ENCODE measurements at places on chromosomes 6 and 20.

- no peak for DNase-seq
Observed at GRCh38 chr6:43702171-43702533, 14.6 kb upstream of the MRPS18A start.

DNA sequence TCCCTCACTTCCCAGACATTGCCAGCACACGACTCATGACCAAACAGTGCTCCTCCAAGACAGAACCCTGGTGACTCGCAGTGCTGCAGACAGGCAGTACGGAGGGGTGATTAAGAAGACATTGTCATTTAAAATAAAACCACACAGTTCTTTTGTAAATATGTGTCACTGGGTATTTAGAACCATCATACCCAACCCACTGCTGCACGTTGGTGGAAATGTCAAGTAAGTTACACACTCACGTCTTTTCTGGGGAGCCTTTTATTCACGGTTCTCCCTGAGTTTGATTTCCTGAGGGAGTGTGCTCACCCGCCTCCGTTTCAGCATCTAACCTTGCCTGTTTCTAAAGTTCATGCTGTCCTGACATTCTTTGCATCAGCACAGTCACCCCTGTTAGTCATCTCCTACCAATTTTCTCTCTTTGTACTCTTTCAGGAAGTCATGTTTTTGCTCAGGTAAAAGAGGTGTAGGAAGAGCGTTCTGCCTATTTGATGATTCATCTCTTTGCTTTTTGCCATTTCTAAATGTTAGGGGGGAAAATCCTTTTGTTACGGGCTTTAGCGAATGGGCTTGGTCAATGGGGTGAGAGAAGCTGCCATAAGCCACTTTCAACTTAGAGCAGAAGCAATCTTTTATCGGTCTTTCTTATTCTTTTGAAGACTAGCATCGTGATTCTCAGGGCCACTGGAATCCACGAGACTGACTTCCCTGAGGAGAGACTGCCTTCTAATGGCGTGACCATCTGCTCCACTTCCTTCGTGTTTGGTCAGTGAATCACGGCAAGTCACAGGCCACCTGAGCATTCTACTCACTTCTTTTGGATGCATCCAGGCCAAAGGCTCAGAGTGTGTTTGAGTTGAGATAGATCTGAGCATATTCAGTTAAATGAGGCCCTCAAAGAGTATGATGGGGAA lies 512.8 kb upstream of the JARID2 start:
- DNase-seq, result no peak

- no peak for DNase-seq
Observed at GRCh38 chr6:42335896-42336295, 115.8 kb downstream of the TRERF1 start.

DNA sequence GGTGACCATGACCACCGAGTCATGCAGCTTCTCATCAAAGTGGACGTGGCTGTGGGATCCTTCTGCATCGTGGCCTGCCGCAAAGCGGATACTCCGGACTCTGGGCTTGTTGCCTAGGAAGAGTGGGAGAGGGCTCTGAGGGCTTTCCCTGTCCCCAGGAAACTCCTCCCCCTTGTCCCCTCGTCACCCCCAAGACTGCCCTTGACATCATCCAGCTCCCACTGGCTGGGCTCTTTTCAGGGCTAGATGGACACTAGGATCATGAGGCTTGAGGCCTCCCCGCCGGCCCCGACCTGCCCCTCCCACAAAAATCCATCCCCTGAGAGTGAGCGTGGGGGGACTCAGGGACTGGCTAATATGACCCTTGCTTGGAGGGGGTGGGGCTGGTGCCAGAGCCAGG lies 9.0 kb downstream of the ADISSP start:
- no peak for DNase-seq

DNA sequence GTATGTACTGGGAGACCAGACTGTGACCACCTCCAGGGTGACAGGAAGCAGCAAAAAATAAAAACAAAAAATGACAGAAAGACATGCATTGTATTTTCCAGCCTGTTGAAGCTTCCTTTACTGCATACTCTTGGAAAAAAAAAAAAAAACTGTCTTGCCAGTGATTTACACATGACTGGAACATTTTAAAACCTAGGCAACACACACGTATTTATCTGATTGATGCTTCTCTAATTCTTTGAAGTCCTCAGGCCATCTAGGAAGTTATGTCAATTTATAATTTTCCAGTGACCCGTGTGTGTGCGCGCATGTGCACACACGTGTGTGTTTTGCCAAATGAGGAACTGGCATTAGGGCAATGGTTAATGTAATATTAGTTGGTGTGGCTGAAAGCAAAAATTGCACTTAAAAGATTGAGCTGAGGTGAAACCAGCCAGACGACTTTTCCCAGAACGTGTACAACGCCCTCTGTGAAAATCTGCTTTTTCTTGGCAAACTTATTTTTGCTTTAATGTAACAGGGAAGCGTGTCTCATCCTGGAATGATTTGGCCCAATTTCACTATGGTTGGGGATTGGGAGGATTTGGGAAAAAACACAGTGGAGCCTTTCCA lies 315.2 kb downstream of the TFAP2A start:
- DNase-seq, result no peak

GRCh38 chr20:9611921-9612320 lies 97.5 kb downstream of the LAMP5 start:
- DNase-seq, result no peak

- no peak for DNase-seq
Observed at GRCh38 chr20:24692446-24693200, 223.2 kb downstream of the SYNDIG1 start.

DNA sequence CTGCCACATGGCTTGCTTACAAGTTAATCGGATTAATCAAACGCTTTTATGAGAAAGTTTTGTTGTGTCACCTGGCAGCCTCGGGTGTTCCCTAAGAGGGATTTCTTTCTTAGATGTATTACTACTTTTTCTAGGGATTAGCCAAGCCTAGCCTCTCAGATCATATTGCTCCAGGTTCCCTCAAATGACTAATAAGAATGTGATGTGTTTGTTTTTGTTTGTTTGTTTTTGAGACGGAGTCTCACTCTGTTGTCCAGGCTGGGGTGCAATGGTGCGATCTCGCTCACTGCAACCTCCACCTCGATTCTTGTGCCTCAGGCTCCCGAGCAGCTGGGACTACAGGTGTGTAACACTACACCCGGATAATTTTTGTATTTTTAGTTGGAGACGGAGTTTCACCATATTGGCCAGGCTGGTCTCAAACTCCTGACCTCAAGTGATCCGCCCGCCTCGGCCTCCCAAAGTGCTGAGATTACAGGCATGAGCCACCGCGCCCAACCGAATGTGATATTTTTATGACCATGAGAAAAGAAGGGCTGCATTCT lies 977 bp downstream of the HMGN4 start:
- no peak for DNase-seq

DNA sequence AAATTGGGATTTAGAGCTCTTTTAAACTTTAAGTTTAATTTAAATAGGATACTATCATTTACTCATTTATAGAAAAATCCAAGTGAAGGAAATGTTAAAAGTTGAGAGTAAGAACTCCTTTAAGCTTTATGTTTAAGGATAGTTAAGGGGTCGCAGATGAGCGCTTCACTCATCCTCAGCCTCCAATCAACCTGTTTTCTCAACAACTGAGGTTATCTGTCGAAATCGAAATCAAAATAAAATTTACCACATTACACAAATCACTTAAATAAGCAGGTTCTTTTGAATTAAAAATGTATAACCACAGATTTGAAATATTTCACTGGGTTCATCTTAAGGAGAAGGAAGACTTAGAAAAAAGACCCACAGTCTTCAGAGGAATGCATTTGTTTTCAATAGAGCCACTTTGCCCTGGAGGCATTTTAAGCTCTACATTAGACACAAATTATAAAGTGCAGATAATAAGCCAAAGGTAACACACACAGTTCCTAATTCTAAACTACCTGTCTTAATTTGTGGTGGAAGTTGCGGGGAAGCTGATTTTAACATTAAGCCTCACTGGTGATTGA lies 5.5 kb downstream of the PAX1 start:
- DNase-seq, result no peak

DNA sequence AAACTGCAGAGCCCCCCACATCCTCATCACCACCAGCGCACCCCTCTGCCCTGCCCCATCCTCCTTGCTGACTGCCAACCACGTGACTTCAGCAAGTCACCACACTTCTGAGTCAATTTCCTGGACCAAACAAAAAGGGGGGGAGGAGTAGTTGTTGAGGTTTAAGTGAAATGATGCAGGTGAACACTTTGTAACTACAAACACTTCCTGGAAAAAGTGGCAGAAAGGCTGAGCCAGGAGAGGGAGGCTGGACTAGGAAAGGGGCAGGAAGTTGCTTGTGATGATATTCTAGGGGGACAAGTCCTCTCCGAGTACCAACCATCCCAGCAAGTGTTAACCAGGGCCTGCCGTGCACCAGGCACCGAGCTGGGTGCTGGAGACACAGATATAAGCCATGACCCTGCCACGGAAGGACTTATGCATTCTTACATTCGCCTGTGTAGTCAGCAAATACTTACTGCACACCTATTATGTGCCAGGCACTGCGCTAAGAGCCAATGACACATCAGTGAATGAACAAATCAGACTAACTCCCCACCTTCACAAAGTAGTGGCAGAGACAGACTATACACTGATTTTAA lies 67.3 kb downstream of the PREX1 start:
- DNase-seq, result no peak

GRCh38 chr20:50694379-50695134 lies 3.2 kb upstream of the RIPOR3 start:
- DNase-seq, result no peak

- no peak for DNase-seq
Observed at GRCh38 chr6:90654166-90654565, 67.3 kb upstream of the MAP3K7 start.

DNA sequence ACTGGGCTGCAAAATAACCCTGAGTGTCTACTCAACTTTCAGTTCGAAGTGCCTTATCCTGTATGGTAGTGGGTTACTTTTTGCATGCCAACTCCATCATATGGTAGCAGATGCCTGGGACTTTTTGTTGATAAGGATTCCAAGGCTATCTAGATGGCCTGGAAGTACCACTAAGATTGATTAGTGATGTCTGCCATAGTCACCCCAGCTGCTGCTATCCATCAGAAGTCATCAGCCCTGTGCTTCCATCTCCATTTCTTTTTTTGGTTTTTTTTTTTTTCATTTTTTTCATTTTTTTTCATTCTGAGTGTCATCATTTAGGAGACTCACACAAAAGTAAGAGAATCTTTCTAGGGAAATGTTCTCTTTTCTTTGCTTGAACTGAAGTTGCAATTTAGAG lies 217.4 kb upstream of the PLCB4 start:
- DNase-seq, result no peak

DNA sequence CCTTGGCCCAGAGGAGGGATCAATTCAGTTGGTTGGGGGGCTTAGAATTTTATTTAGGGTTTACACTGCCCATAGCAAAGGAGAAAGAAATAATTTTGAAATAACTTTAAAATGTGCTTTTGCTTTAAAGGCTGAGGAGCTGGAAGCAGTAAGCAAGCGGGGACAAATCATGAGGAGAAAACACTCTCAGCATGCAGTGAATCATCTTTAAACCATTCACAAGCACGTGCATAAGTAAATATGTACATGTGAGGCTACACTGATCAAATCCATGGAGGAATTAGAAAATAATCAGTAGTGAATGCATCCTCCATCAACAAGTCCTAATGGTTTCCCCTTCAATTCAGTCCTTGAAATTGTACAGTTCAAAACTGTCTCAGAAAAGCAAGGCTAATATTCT lies 181.0 kb downstream of the MTFR2 start:
- no peak for DNase-seq

DNA sequence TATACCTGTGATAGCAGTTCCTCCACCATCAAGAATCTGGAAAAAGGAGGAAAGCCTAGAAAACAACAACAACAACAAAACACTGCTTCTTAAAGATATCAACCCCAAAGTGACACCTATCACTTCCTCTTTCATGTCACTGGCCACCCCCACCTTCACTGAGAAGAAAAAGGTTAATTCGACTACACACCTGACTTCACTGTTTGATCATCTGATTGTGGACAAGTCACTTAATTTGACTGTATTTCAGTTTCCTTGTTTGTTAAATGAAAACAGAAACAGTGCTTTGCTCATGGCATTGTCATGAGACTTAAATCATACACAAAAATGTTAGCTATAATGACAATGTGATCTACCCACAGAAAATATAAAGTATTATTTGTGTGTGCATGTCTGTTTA lies 280.6 kb upstream of the SULF2 start:
- no peak for DNase-seq

- DNase-seq, result no peak
Observed at GRCh38 chr6:16950825-16951495, 150.9 kb upstream of the STMND1 start.

DNA sequence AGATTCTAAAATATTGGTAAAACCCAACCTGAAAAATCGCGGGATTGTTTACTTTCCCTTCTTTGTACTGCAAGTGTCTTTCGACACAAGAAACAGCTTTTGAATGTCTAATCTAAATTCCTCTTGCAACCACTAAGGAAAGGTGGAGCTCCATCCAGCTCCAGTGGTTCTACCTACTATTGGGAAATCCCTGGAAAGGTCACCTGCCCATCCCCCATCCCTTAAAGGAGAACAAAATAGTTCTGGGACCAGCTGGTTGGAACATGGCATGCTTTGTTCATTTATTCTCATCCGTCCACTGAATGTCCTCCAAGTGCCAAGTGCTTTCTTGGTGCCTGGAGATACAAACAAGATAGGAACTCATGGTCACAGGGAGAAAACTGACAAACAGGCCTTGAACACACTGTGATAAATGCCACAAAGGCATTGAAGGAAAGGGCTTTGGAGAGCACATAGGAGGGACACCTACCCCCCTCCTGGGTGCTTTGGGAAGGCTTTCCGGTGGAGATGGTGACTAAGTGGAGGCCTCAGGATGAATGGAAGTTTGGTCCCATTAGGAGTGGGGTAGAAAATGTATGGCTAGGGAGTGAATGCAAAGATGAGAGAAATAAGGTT lies 2.3 kb upstream of the CITED2 start:
- no peak for DNase-seq

- peak; percentile 22 for DNase-seq
Observed at GRCh38 chr6:148973538-148974208, 226.8 kb downstream of the UST start.

GRCh38 chr6:46997646-46998045 lies 44.5 kb downstream of the ADGRF1 start:
- DNase-seq, result no peak

All from NCI-H524 treated with DMSO at 0.1 percent for 48 hours (cell line).